ENCODE measurements at places on chromosomes 2 and 18.

GRCh38 chr2:55883357-55883756 lies 40.2 kb downstream of the EFEMP1 start:
- no peak for DNase-seq

GRCh38 chr18:2692508-2692907 lies 37.0 kb downstream of the SMCHD1 start:
- no peak for DNase-seq

DNA sequence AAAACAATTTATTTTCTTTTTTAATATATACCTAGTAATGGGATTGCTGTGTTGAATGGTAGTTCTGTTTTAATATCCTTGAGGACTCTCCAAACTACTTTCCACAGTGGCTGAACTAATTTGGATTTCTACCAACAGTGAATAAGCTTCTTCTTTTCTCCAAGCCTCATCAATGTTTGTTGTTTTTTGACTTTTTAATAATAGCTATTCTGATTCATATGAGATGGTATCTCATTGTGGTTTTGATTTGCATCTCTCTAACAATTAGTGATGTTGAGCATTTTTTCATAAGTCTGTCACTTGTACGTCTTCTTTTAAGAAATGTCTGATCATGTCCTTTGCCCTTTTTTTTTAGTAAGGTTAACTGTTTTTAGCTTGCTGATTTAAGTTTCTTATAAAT lies 863.3 kb downstream of the CNTNAP5 start:
- no peak for DNase-seq

DNA sequence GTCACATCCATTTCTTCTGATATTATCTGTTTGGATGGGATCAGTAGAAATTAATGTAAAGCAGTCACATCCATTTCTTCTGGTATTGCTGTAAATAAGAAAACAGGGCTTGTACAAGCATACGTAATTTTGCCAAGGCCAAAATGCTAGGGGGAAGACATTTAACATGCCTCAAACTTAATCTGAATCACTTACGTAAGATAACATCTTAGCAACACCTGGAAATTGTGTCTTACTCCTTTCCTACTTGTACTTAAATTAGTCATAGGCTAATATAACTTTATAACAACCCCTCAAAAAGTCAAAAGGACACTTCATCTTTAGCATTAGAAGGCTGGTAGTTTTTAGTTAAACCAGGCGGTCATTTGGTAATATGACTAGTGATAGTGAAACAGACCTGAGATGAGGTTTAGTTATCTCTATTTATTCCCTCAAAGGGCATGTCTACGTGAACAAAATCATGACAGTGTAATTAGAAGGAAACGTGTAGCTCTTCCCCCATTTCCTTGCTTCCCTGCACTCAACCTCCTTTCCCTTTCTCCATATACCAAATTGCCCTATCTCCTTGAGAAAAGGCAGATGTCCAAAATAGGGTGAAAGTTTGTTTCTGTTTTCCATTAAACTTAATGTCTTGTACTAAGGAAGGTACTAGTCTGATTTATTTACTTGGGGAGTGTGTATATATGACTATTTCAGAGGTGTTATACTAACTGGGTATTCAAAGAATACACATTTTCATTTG lies 99.3 kb upstream of the FZD5 start:
- DNase-seq: no peak

DNA sequence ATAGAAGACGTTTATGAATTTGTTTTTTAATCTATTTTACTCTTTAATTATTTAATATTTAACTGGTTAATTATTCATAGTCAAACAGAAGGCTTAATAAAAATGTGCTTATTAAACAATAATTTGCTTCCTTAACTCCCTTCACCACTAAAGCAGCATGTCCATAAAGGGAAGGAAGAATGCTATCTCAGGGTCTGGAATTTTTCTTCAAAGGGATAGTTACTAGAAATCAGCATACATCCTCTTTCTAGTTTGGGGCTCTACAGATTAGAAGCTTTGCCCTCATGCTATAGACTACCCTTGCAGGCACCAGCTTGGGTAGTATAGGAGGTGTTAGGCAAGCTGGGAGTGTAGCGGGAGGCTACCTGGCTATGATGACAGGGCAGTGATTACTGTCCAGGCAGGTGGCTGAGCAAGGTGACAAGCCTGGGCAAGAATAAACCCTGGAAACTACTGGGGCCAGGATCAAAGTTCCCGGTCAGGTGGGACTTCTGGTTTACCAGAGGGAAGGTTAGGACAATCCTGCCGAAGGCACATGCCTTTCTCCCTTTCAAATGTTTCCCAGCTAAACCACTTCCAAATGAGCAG lies 276.0 kb upstream of the REV1 start:
- no peak for DNase-seq
